ENCODE measurements at places on chromosomes 3 and 15. TPM values are rescaled to one million over a fixed set of nuclear protein-coding genes. Genes with fewer than 3 reads are reported as not detected.

Gene CMTM8
- total RNA-seq = not detected

Gene CALML4
- 0.36 TPM for total RNA-seq

Gene DNASE1L3
- not detected for total RNA-seq

Gene ITGB5
- 71.7 TPM for total RNA-seq

Gene RASL12
- total RNA-seq = under 0.01 TPM

Gene SMAD3
- total RNA-seq = 71.0 TPM

Gene PIERCE2
- 0.36 TPM for total RNA-seq

Gene ADGRG7
- total RNA-seq = not detected

Gene FAM81A
- not detected for total RNA-seq

Gene IL5RA
- not detected for total RNA-seq

Gene RPP14
- 6.6 TPM for total RNA-seq

Gene KIF15
- total RNA-seq = 10.8 TPM

Gene KCNH8
- not detected for total RNA-seq

Gene PTPRG
- 31.0 TPM for total RNA-seq

Gene SLC12A1
- not detected for total RNA-seq

Gene SYNPR
- total RNA-seq = not detected

Gene TRPM1
- 0.28 TPM for total RNA-seq

Gene SLMAP
- total RNA-seq = 26.5 TPM

Gene UCN2
- 0.54 TPM for total RNA-seq

Gene MYZAP
- not detected for total RNA-seq
